ENCODE measurements at places on chromosomes 6 and 20. TPM values are rescaled to one million over a fixed set of nuclear protein-coding genes. Genes with fewer than 3 reads are reported as not detected.

TFAP2B gene
- total RNA-seq = not detected

TLDC2 gene
- not detected for total RNA-seq

NEDD9 gene
- 5.8 TPM for total RNA-seq

DNA sequence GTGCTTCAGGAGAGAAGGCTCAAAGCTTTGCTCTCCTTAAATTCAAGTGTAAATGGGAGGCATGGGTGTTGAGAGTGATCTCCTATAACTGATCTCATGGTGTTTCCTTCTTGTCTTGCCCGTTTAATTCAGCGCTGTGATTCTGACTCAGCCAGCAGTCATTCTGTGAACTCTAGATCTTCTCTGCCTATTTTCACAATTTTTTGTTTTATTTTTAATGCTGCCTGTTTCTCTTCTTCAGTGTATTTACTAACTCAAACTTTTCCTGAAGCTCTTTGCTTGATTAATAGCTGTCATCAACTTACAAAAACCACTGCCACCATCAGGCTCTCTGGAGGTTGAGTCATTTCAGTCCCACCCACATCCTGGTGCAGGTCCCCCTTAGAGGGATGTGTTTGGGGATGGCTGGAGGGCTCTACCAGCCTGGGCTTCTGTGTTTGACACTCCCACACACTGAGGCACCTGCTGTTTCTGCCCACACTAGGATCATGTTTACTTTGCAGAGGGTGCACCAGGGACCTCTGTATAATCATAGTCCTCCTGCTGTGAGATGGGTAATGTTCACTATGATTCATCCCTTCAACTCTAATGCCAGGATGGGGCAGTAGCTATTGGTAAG is 94.0 kb downstream of the SHLD1 start:
- no peak for DNase-seq

- DNase-seq = no peak
These were observed 1.7 kb upstream of the WFDC2 start for GRCh38 chr20:45467861-45468260.

DNA sequence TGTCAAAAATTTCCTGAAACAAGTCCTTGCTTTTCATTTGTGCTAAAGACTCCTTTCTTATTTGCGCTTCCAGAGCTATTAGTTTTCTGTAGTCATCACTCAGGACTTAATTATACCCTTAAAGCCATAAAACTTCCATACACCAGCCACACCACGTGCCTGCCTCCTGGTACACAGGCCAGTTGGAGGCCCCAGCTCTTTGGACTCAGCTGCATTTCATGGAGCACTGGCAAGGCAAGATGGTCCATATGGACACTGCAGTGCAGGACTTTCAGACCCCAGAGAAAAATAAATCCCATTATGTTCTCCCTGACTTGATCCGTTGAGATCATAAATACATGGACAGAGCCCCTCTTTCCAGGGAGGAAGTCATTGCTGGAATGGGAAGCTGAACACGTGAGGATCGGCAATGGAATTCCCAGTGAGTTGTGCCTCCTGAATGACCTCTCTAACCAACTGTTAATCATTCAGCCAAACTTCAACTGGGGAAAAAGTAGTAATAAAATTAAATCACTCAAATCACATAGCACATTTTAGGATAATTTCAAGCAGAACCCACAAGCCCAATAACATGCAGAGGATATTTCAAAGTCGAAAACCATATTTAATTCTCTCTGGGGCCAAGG is 173.1 kb downstream of the HACE1 start:
- DNase-seq = no peak

- DNase-seq = no peak
These were observed 172.4 kb downstream of the PLCB4 start for GRCh38 chr20:9241232-9241692.

GRCh38 chr6:119428633-119429032 is 79.1 kb upstream of the MAN1A1 start:
- no peak for DNase-seq

DNA sequence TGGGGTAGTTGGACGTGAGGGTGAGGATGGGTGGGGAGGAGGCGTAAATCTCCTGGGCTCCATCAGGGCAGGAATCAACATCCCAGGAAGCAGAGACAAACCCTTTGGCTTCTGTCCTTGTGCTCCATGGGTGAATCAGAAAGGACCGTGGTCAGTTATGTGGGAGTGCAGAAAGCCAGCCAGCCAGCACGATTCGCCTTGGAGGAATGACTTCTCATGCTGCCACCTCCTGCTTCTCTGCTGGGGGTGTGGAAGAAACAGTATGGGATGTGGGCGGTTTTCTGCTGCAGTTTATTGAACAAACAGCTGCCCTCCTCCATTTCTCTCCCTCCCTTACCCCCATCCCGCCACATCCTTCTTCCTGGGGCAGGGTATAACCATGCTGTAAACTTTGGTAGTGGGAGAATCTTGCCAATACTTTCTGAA is 214.5 kb downstream of the SOX4 start:
- DNase-seq = no peak

- DNase-seq = no peak
These were observed 156.8 kb upstream of the JARID2 start for GRCh38 chr6:15088904-15089568.

DNA sequence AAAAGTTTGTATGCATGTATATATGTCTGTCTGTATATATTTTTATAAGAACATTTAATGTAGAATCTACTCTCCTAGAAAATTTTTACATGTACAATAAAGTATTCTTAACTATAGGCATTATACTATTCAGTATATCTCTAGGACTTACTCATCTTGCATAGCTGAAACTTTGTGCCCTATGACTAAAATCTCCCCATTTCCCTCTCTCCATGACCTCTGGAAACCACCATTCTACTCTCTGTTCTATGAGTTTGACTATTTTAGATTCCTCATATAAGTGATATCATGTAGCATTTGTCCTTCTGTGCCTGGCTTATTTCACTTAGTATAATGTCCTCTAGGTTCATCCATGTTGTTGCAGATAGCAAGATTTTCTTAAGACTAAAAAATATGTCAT is 205.1 kb upstream of the SMLR1 start:
- DNase-seq = no peak

DNA sequence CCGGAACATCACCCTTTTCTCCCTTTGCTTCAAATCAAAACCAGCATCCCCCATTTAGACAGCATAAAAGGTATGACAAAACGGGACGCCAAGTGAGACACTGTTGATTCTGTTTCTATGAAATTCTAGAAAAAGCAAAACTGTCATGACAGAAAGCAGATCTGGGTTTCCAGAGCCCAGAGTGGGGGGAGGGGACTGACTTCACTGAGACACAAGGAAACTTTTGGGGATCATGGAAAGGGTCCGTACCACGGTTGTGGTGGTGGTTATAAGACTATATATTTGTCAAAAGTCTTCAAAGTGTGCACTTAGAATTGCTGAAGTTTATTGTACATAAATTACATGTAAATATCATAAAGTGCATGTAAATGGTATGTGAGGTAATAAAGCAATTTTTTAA is 82.6 kb downstream of the SLC22A3 start:
- no peak for DNase-seq
